ENCODE measurements at places on chromosomes 7 and 10.
A peak's percentile ranks its signal among the peaks of the same experiment; 100 is the strongest.

GRCh38 chr7:363626-364025 is 73.7 kb downstream of the FOXL3 start:
- no peak for DNase-seq

GRCh38 chr7:15688911-15689310 is 2.4 kb upstream of the MEOX2 start:
- no peak for DNase-seq

DNA sequence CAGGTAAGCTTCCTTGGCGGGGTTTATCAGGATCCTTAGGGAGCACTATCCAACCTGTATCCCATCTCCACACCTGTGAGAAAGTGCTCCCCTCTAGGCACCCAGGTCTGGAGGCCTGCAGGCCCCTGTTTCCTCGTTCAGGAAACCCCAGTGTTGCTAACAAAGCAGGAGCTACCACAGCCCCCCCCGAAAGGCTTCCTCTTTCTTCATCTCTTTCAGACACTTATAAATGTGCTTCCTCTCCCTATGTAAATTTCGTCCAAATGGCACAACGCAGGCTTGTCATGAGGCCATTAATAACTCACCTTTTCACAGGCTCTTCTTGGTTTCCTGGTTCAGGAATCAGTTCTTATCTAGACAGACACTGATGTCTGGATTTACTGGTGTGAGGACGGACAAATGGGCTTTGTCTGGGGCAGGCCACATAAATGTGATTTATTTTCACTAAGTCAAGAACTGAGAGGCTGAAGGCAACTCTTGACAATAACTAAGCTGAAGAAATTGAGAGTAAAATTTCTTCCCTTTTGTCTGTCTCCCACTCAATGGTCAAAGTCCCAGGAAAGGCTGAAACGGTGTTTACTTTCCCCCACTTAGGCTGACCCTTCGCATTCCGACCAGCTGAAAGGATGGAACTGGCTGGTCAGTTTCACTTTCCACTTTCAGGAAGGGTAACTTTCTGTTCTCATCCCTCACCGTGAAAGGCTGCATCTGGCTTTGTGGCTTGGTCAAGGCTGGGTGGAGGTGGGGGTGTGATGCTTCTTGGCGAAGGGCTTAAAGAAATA is 46.8 kb downstream of the PIK3AP1 start:
- DNase-seq, result no peak

DNA sequence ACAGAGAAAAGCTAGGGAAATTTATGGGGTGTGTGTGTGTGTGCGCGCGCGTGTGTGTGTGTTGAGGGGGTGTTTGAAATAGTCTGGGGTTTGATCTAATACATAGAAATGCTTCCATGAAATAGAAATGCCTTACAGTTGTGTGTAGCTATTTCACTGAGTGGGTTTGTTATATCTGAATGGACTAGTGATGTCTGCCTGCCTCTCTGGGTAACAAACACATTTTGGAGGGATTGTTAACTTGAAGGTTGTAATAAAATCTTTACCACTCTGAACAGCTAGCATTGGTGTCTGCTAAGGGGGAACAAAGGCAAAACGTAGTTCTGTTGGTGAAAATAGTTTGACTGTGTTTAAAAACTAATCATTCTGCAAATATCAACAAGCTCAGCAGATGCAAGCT is 509.3 kb downstream of the LRMDA start:
- DNase-seq, result no peak

GRCh38 chr7:31553661-31554081 is 39.8 kb downstream of the ITPRID1 start:
- DNase-seq, result peak; percentile 94

DNA sequence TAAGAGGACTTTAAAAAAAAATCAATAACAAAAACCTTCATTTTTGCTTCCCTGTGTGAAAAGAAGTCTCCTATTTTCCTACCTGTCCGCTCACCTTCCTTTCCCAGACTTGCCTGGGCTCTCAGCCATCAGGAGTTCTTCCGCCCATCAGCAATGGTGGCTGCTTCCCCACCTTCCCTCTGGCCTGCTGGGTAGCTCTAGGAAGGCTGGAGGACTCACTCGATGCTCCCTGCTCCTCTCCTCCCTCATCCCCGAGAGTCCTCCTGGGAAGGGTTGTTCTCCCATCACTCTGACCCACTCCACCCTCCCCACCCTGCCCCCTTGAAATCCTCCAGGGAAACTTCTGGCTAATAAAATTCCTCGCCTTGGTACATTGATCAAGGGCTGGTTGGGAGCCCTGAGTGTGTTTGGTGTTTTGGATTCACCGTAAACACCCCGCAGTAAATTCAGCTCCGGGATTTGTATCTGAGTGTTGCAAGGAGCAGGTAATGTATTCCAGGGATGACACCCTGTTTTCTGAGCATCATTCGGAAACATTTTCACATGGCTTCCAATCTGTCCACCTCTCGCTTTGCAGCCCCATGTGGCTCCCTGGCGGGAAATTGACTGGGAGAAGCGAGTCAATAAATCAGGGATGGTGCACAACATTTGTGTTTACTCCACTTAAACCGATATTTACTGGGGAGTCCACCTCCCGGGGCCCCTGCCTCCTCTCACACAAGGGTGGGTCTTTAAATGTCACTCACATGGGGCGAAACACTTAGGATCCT is 126.4 kb upstream of the SDK1 start:
- DNase-seq, result no peak

DNA sequence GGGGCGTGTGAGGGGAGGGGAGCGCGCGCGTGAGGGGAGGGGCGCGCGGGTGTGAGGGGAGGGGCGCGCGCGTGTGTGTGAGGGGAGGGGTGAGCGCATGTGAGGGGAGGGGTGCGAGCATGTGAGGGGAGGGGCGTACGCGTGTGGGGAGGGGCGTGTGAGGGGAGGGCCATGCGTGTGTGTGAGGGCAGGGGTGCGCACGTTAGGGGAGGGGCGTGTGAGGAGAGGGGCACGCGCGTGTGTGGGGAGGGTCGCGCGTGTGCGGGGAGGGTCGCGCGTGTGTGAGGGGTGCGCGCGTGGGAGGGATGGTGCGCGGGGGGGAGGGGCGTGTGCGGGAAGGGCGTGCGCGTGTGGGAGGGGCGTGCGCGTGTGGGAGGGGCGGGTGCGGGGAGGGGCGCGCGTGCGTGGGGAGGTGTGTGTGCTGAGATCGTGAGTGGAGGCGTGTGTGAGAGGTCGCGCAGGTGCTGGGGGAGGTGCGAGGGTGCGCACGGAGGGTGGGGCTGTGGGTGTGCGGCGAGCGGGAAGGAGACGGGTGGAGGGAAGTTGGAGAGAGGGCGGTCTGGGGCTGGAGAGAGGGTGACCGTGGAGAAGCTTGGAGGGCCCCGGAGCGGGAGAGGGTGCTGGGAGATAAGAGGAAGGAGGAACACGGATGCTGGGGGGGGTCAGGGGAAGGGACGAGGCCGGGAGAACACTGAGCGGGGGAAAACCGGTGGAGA is 19.7 kb downstream of the MXI1 start:
- no peak for DNase-seq

GRCh38 chr7:604884-605531 is 85.4 kb upstream of the PDGFA start:
- no peak for DNase-seq

DNA sequence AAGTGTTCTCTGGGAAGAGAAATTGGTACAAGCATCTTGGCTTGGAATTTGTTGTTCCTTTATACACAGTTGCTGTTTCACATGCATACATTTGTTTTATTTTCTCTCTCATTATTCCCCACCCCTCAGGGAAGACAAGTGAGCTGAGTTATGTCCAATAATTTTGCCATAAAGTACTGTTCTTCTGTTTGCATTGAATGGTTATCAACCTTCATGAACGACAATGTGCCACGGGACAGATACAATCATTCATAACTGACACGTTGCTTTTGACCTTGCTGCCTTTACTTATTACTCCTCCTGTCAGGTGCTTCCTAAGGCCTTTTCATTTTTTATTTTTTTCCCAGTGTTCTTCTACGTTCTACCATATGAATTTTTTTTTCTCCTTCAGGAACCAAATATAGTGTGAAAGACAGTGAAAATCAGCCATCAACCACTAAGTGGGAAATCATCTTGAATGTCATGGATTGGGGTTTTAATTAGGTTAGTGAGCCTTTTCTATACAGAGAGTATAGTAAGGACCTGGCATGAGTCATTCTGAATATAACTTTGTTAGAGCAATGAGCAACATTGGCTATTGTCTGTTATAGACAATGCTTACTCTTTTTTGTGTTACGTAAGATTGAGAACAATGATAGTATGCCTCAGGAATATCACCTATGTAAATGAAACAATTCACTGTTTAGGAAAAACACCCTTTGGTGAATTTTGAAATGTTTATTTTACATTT is 383.2 kb downstream of the MALRD1 start:
- DNase-seq, result no peak

- no peak for DNase-seq
These were observed 207.2 kb upstream of the GPR26 start for GRCh38 chr10:123458933-123459332.

GRCh38 chr7:23709081-23709750 is 803 bp upstream of the STK31 start:
- DNase-seq, result no peak

GRCh38 chr7:157722137-157723060 is 385.6 kb downstream of the DNAJB6 start:
- DNase-seq, result no peak

DNA sequence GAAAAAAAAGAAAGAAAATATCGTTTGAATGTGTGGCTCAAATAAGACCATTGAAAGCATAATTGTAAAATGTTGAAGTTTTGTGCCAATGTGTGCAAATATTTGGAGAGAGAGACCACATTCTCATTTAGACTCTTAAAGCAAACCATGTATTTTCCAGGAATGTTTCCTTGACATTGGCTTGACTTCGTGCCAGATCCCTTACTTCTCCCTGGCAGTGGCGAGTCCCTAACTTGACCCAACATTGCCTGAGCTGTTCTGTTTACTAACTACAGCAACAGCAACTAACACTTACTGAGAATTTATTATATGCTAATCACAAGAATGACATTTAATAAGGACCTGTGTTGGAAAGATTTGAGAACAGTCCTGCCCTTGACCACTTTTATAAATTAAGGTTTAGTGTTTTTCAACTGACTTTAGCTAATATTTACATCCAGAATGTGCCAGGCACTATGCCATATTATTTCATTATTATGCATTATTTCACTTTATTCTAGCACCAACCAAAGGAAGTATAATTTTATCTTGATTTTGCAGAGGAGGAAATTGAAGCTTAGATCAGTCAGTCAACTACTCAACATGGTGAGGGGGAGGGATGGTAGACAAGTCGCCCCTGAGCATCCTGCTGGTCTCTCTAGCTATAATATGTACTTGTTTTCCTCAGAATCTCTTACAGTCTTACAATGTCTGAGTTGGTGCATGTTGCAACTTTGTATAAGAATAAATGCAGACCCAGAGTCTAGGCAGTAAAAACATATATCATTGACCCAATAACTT is 29.7 kb downstream of the ZNF467 start:
- DNase-seq, result no peak

DNA sequence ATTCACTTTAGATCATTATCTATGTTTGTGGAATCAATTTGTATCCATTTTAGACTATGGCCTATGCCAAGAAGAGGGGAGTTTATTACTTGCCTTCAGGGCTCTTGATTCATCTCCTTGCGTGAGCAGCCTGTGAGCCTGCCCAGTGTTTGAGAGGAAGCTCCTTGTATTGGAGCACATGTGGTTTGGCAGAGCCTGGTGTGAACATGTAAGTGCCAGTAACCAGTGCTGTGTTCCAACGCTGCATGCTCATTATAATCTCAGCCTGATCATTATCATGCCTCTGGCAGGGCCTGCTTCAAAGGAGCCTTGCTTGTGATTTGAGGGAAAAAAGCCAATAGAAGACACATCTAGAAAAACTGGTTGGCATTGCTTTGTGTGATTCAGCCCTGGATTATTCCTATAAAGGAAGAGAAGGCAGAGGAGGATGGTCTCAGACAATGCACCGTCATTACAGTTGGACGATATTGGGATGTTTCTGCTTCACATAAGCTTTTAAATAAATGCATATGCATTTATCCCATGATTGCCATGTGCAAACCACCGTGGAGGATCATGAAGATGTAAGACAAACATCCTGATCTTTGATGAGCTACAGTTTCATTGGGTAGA is 203.4 kb upstream of the AHR start:
- no peak for DNase-seq

- no peak for DNase-seq
These were observed 38.6 kb downstream of the RALA start for GRCh38 chr7:39661960-39662359.

- no peak for DNase-seq
These were observed 323.5 kb downstream of the PTPRN2 start for GRCh38 chr7:158263964-158264748.

DNA sequence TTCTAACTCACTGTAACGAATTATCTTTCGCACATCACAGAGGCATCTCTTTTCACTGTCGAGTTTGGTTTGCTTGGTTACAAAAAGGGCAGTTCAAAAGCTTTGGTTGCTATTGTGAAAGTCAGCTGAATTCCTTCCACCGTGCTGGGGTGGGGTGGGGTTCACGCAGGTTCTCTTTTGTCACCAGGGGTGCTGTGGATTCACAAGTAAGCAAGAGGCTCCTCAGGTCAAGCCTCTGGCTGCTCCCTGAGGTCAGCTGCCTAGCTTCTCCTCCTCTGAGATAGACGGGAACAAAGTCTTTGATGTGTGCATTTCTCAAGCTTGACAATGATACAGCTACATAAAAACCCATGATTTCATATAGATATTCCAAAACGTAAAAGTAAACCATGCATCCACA is 47.7 kb downstream of the EGFR start:
- DNase-seq, result no peak

DNA sequence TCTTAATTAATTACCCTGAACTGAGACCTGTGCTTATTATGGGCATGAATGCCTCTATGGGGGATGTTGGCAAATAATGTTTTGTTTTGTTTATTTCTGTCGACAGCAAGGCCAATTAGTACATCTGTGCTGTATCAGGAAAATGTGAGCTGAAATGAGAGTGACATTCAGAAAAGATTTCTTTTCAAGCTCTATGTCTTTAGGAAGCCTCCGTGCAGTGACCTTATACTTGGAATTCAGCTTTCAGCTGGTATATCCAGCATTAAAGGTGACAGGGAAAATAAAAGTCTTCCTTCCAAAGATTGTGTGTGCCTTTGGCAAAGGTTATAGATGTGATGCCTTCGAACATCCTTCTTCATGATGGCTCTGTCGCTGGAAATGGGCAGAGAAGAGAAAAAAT is 1061.1 kb downstream of the SORCS3 start:
- DNase-seq, result peak; percentile 0

DNA sequence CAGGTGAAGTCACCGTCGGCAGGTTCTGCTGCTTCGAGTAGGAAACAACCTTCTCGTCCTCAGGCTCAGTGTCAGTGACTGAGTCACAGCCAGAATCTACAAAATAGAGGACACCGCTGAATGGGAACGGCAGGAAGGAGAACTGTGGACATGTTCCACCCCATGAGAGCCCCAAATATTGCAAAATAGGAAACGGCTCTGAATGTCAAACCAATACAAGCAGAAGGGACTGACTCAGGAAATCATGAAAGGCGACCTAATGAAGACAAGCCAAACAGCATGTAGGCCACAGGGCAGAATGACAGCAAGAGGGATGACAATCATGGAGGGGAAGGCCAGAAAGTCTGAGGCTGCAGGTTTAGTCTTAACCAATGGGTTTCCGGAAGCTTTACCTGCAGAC is 63.5 kb downstream of the PIK3AP1 start:
- no peak for DNase-seq
